ENCODE measurements at places on chromosomes 4 and X.

DNA sequence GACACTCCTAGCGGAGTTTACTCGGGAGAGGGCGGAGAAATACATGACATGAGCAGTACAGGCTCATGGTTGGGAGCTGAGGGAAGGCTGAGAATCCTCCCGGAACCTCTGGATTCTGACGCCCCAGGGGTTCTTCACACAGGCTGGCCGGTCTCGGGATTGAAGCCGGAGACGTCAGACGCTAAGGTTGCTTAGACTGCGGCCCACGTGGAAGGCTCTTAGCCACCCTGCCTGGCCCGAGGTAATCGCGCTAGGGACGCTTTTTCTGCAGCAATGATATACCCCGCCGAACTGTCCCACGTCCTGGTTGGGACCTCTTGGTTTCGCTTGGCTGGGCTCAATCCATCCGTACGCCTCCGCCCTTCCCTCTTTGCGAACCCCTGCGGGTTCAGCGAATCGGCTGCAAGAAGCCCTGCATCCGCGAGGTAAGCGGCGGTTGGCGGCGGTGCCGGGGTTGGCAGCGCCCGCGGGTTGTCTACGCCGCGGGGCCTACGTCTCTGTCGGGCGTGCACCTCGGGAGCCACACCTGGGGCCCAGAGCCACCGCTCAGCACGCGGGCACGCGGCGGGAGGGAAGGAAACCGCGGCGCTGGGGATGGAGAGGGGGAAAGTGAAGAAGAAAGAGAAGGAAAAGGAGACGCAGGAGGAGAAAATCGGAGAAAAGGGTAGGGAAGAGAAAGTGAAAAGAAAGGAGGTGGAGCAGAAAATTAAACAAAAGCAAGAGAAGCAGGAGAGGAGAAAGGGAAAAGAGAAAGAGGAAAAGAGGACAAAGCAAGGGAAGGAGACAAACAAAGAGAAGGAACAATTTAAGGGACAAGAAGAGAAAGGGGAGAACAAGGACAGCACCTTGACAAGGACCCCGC lies at the start of gene ARL9:
Gene ARL9 (plus strand): TSS at position 523 of the 862 bp plus-strand sequence. CDS start 72 bp downstream, at position 595.
- peaks cover 45% of the 10 kb centered on the region for H3K36me3 ChIP-seq
- peak within 1 kb of the TSS; percentile 78 for H3K4me3 ChIP-seq
- H3K27ac ChIP-seq = no peak within 1 kb of the TSS
- no peaks in the 10 kb centered on the region for H3K4me1 ChIP-seq
- H3K27me3 ChIP-seq = no peaks in the 10 kb centered on the region

GRCh38 chr4:21815651-21816377 lies 132.8 kb downstream of the KCNIP4 start:
- H3K27ac ChIP-seq = no peak overlapping the region
- H3K4me3 ChIP-seq = no peak overlapping the region
- no peaks in the 10 kb centered on the region for H3K4me1 ChIP-seq
- no peaks in the 10 kb centered on the region for H3K36me3 ChIP-seq

DNA sequence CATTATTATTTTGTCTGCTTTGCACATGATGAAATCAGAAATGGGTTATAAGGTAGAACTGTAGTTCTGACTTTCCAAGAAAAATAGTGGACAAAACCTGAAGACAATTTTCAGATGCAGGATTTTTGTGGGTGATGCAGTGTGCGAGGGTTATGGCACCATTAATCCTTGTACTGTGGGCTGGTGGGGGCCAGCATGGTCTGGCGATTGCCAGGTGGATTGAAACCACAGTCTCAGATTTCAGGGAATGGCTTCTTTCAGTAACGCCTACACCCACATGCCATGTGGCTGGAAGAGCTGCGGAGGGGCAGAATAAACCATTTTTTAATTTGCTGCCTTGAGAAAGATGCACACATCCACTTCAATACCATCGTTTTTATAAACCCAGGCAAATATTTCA lies 150.5 kb downstream of the ARSF start:
- no peak for DNase-seq
- no peaks in the 10 kb centered on the region for H3K27me3 ChIP-seq
- no peak overlapping the region for H3K27ac ChIP-seq
- no peaks in the 10 kb centered on the region for H3K4me1 ChIP-seq
- H3K36me3 ChIP-seq = no peaks in the 10 kb centered on the region

DNA sequence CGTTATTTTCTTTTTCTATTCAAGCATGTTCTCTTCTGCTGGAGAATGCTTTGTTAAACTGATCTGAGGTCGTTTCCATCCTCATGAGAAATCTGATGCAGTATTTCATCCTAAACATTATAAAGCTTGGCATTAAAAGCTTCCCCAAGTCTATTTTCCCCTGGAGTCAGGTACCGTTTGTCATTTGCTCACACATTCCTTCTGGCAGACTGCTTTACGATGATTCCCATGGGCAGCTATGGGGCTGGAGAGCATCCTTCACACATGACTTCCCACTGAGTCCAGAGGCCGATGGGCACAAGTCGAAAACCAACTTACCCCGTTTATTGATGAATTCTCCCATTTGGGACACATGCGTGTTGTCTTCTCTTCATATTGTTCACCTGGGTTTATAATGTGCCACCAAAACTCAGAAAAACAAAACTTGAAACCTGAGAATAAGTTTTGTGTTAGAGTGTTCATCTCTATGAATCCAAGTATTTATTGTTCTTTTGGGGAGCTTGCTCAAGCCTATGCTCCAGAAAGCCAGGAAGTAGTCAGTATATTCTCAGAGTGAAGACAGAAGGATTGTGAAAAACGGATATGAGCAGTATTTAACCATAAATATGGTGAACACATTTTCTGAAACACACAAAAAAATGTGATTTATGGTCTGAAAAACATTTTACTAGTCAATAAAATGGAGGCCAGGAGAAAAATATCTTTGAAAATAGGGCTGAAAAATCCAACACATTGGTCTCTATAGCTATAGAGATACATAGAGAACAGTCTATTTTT lies 298.8 kb upstream of the NOCT start:
- no peak overlapping the region for H3K4me3 ChIP-seq
- H3K27me3 ChIP-seq = no peaks in the 10 kb centered on the region
- H3K27ac ChIP-seq = no peak overlapping the region
- H3K36me3 ChIP-seq = no peaks in the 10 kb centered on the region
- no peak for DNase-seq
- H3K4me1 ChIP-seq = no peaks in the 10 kb centered on the region
